SK-N-SH treated with all-trans-retinoic acid at 6 μM for 48 hours (cell line): ENCODE measurements at places on chromosomes 11 and 22.

DNA sequence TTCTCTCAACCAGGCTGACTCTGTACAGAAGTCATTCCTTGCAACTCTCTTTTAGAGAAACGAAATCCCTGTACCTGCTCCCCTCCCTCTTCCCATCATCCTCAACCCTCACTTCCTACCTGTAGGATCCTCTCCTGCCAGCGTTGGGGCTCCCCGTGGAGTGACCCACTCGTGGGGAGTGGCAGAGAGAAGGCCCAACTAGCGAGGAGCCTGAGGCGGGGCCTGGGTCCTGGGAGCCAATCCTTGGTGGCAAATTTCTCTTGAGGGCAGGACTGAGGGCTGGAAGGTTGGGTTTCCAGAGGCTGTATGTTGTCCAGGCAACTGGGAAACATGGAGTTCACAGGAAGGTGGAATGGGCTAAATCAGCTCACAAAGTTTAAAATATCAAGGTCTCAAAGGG lies 10.4 kb downstream of the NHERF4 start:
- peak; percentile 93 for ATAC-seq

DNA sequence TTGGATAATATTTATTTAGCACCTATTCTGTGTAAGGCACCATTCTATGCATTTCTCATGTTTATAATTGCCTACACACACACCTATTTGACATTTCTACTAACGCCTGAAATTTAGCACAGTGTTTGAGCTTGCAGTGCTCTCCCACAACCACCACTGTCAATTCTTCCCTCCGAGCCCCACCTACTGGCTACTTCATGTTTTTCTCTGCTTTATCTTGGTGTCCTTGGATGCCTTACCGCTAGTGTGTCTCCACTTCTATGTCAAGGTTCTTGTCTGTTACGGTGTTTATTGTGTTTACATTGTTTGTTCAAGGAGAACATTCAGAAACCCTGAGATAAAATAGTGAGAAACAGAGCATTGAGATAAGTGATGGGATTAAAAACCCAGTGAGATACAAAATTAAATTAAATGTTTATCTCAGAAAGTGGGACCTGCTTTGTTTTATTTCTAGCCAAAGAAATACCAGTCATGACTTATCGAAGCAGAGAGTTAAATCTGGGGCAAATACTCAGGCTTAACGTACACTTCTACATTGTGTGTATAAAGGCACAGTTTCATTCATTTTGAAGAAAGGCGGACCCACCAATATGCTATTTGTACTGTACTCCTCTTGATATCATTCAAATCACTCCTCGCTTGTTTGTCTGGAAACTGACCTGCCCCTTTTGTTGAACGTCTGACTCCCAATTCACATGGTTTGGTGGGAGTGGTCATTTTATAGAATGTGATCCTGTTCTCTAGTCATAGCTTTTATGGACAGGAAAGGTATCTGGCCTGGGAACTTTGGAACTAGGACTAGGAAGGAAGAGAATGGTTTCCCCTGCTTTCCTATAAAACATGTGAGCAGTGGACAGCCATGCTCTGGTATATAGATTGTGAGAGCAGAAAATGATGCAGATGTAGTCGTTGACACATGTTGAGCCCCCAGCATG lies 39.2 kb upstream of the SLC36A4 start:
- peak; percentile 88 for ATAC-seq

DNA sequence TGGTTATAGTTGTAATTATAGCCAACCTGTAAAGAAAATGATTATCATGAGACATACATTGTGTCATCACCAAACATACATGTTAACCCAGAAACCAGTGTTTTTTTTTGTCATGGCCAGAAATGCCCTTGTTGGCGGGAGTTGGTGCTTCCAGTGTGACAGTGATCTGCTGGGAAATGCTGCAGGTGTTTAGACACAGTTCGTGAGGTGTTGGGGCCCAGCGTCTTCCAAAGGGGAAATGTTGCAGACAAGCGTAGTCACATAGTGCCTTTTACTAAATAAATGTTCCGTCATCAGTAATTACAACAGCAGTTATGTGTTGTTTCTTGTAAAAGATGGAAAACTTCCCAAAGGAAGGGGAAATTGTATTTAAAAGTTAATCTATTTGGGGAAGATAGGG lies 92.6 kb upstream of the GAL start:
- ATAC-seq, result no peak

DNA sequence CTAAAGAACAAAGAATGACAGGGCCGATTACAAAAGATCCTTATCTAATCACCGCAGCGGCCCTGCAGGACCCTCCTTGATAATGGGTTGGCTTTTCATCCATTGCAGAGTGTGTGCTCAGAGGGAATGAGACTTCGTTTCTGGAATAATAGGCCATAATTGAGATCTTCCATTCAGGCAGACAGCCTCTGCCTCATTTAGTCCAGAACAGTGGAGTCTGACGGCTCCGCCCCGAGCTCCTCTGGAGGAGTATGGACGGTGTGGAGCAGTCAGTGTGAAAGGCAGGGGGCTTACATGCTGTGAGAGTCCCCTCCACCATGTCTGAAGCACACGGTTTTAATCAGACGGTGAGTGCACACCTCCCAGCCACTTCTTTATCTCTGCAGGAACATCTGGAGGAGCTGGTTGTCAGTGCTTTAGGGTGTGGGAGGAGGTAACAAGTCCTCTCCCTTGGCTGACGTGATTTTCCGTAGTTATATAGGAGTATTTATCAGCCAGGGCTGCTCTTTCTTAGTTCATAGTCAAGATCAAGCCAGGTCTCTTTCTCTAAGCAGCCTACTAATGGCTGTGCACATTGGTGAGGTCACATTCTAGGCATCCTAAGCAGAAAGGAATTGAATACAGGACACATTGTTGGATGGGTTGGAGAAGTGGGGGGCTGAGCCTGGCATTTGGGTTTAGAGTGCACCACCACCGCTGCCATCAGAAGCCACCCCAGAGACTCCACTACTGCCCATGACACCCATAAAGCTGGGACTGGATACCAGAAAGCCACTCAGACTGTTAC lies 1477.9 kb downstream of the TBC1D22A start:
- no peak for ATAC-seq

GRCh38 chr11:47667555-47667954 lies 25.2 kb upstream of the MTCH2 start:
- no peak for ATAC-seq

DNA sequence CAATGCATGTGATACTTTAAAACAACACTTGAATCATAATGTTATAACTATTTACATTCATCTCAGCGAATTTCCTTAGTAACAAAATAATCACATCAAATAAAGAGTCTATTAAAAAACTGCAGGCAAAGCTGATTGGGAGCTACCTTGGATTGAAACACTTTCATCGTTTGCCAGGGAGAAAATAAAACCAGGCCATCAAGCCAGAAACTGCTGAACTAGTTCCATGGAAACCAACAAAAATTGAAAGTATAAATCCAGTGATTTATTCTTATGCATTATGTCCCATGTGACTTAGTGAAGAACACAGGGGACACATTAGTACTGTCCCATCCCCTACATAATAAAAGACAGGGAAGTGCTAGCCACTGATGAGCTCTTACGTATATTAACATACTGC lies 21.7 kb downstream of the SLC35F2 start:
- ATAC-seq, result no peak

DNA sequence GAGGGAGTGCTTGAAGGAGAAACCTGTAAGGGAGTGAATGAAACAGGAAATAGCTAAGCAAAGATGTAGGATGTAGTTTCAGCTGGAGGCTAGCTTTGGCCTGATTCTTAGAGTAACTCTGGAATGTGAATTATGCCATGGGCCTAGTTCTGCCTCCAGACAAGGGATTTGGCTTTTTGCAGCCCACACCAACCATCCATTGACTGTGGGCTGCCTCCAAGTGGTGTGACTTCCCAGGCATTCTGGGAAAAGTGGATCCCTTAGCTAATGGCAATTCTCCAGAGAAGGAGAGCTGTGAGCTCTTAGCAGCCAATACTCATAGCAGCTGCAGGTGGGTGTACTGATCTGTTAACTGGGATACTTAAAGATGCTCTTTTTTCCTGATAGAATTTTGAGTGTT lies 2.0 kb upstream of the OR9I1 start:
- ATAC-seq, result no peak

DNA sequence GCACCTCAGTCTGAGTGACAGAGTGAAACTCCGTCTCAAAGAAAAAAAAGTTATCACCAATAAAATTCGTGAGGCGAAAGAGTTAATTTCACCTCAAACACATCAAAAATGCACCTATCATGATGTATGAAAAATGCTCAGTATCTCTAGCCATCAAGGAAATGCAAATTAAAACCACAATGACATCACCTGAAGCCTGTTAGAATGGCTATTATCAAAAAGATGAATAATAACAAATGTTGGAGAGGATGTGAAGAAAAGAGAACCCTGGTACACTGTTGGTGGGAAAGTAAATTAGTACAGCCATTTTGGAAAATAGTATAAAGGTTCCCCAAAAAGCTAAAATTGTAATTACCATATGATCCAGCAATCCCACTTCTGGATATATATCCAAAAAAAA lies 23.6 kb downstream of the CHEK2 start:
- no peak for ATAC-seq

GRCh38 chr11:19493446-19494213 lies 219.0 kb upstream of the NAV2 start:
- ATAC-seq, result no peak

DNA sequence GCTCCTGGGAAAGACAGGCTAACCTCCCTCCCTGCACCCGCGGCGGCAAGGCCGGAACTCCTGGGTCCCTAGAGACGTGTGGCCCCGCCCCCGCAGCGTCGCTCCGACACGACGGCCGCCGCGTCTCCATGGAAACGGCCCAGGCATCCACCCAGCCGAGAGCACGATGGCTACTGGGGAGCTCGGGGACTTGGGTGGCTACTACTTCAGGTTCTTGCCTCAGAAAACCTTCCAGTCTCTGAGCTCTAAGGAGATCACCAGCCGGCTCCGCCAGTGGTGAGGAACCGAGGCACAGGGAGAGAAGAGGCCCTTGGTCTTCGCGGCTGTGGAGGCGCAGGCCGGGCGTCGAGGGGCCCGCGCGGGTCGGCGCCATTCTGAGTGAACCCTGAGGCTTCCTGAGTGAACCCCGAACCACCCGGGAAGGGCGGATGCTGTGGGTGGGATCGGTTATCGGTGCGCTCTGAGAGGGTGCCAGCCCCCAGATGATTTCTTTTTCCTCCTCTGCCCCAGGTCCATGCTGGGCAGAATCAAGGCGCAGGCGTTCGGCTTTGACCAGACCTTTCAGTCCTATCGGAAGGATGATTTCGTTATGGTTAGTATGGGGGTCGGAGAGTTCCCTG lies at the start of gene CFAP300:
Gene CFAP300, plus strand, starts transcription at position 133 of the 620 bp plus-strand sequence. Its CDS starts 34 bp downstream, at position 167.
- peak; percentile 87 for ATAC-seq

DNA sequence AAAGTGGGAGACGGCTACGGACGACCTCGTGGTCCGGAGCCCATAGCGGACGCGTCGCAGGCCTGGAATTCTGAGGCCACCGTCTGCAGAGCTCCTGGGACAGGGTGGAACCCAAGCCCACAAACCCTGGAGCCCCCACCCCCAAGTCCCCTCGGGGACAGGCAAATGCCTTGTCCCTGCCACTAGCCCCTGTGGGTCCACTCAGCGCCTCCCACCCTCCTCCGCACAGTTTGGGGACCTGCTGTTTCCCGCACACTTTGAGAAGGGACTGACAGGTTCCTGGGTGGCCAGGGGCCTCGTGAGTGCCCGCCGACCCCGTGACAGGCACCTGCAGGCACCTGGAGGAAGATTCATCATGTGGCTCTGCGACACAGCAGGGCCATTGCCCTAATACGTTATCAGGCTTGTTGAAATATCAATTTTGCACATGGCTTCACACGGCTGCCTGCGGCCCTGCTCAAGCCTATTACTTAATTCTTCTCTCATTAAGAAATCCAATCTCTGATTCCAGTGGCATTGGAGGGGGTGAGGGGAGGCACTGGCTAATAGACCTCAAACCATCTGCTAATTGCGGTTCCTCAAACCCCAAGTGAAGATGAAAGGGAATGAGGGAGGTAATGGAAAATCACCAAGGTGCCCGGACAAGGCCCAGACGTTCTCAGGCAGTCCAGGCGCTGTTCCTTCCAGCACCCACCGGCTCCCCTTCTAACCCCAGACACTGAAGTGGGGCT lies 672.5 kb downstream of the BRD1 start:
- no peak for ATAC-seq

DNA sequence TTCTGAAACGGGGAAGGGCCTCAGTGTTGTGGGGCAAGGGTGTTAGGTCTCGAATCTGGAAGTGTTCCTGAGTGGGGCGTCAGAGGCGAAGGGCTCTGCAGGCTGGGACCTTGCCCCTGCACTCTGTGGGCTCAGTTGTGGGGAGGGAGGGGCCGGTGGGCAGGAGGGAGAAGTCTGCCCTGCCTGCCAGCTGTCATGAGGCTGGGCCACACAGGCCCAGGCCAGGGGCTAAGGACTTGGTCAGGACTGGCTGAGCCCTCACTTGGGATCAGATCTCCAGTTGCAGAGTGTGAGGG lies at the start of gene CRACR2B:
Gene CRACR2B, plus strand, starts transcription at position 23 of the 296 bp plus-strand sequence. CDS start 689 bp downstream, outside the sequence.
- no peak for ATAC-seq

DNA sequence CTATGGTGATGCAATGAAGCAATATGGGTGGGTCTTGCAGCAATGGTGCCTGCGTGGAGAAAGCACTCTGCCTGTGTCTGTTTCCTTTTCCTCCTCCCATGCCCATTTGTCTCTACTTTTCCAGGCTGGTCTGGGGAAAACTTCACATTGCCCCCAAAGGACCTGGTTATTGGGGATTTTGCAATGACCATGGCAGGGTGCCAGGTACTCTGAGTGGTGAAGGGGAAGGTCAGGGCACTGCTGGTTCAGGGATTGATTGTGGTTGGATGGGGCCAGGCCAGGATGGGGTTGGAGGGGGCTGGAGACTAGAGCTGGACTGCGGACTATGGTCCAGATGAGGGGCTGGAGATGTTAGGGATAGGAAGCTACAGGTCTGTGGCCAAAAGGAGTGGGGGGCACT lies 92.1 kb downstream of the INSC start:
- no peak for ATAC-seq

DNA sequence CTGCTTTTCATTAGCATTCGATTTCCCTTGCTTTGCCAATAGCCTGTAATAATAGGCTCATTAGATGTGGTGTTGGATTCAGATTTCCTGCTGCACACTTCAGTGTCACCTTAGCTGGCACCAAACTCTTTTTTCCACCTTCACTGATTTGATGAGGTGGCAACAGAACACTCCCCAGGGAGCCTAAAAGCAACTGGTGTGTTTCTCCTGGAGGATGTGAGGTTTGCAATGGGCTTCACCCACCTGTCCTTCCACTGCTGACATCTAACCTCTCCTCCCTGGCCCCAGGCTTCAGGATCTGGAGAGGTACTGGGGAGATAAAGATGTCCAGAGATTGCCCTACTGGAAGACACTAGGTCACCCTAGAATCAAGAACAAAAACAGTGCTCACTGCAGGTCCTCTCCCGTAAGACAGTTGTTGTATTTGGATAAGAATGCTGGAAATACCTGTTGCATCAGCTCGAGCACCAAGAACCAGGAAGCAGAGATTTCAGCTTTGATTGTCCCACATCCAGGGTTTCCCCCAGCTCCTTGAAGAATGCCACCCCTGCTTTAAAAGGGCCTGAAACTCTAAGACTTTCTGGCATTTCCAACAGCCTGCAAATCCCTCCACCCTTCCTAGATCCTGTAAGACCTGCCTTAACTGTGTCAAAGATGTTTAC lies 96.9 kb downstream of the SLC1A2 start:
- ATAC-seq, result peak; percentile 37
